ENCODE measurements at places on chromosomes 5 and 9.

GRCh38 chr5:130135506-130135905 is 231.2 kb downstream of the CHSY3 start:
- no peak for DNase-seq

DNA sequence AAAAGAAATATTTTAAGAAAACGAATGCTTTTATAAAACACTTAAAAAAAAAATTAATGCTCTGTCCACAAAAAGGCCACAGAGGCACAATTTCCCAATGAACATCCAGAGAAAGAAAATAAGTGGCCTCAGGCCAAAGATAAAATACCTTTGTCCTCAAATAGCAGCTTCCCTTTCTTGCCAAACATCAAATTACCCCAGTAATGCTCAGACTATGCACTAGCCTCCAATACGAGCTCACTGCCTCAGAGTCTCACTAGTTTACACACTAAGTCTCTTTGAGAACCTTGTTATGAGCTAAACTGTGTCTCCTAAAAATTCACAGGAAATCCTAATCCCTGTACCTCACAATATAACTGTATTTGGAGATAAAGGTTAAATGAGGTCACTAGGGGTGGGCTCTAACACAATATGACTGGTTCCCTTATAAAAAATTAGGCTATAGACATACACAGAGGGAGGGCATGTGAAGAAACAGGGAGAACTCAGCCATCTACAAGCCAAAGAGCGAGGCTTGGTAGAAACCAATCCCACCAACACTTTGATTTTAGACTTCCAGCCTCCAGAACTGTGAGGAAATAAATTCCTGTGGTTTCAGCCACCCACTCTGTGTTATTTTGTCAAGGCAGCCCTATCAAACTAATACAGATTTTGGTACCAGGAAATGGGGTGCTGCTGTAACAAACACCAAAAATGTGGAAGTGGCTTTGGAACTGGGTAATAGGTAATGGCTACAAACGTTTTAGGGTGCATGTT is 4.4 kb downstream of the MPDZ start:
- DNase-seq: no peak

- DNase-seq: no peak
Measured at GRCh38 chr9:98064623-98065392, 8.3 kb downstream of the NANS start.

DNA sequence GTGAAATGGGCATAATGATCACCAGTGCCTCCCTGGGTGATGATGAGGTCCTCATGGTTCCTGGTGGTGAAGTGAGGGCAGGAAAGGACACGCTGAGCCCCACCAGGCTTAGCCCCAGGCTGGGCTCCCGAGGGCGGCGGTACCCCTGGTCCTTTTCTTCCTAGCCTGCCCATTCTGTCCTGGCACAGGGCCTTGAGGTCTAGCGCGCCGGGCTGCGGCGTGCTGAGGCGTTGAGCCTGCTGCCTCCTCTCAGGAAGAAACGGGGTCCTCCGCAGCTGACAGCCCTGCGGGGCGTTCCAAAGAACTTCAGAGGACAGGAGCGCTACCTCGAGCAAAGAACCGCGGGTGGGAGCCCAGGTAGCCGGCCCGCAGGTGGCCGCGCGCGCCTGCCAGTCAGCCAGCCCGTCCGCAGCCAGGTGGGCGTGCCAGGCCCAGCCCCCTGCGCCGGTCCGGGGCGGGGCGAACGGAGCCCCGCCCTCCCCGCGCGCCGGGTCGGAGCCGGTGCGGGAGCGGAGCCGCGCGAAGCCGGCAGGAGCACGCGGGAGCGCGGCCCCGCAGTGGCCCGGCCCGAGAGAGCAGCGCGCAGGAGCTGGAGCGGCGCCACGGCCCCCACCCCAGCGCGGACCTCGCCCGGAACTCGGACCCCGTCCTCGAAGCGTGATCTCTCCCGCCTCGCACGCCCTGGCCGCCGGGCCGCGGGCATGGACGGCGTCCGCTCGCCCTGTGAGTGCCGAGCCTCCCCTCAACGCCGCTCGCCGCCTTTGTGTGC is at the start of gene WNK2:
WNK2 (plus strand) TSS at position 477 of the 769 bp plus-strand sequence. CDS start 791 bp downstream, outside the sequence.
- DNase-seq: no peak

GRCh38 chr9:133146746-133147411 is 16.8 kb downstream of the GBGT1 start:
- no peak for DNase-seq

GRCh38 chr9:129633207-129633606 is 7.2 kb downstream of the NTMT1 start:
- DNase-seq: no peak

DNA sequence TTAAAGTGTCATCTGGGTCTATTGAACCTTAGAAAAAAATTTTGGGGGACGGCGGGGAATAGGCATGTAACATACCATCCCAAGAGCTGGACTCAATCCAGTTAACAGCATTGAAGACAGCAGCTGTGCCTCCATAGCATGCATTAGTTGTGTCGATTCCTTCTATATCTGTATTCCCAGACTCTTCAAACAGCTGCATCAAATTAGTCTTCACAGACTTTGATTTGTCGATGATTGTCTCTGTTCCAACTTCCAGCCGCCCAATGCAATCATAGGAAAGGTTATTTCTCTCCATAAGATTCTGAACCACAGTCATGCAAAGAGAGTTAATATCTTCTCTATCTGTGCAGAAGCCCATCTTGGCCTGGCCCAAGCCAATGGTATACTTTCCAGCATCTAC is 14.8 kb downstream of the HMGCS1 start:
- no peak for DNase-seq

DNA sequence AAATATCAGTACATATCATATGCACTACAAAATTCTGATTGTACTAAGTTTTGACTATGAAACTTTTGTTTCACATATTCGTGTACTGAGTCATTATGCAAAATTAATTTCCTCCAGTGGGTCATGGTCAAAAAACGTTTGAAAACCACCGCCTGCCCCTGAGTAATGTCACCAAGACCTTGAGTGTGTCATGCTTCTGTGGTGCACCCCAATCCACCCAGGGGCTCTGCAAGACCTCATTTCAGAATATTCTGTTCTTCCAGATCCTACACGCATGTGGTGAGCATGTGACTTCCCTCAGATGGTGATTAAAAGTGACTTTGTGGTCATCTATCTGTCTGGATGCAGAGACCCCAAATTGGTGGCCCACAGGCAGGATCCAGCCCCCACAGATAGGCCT is 31.0 kb downstream of the ABLIM3 start:
- DNase-seq: no peak

DNA sequence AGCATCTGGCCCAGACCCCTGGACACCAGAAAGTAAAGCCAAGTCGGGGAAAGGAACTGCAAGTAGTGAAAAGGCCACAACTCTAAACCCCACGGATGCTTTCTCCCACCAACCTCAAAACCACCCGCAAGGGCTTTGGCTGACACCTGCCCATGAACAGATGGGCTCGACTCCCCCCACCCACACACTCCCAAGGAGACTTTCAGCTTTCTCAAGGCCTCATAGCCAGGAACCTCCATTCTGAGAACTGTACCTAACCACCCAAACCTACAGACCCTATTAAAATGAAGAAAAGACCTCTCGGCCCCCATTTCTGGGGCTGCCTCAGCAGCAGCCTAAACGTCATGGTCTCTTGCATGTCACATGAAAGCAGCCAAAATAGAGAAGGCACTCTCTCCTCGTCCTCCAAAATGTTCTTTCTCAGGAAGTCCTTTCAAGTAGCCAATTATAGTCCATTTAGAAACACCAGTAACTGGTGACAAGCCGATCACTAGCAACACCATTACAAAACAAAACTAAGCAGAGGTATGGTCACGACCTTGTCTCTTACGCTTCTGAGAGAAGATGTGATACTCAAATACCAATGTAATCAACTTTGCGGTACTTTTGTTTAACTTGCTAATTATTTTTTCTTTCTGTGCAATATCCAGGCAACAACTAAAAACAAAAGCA is 2.9 kb downstream of the B4GALT1 start:
- no peak for DNase-seq

GRCh38 chr5:153513156-153513555 is 22.7 kb downstream of the GRIA1 start:
- no peak for DNase-seq

GRCh38 chr9:35232867-35233544 is 71.2 kb downstream of the UNC13B start:
- DNase-seq: no peak

DNA sequence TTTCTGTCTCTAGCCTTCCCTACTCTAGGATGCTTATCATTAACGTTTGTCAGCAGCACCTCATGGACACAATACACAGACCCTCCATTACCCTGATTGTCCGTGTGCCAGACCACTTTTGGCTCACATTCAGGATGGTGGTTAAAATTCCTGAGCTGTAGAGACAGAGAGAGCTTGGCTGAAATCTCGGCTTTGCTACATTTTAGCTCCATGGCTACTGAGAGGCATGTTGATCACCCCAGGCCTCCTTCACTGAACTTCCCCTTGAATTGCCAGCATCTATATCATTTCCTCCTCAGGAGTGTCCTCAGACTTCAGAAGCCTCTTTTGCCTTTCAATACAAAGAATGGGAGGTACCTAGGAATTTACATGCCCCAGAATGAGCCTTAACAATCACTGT is 104.7 kb upstream of the ISL1 start:
- no peak for DNase-seq

GRCh38 chr5:57277085-57277484 is 103.2 kb downstream of the GPBP1 start:
- no peak for DNase-seq

- no peak for DNase-seq
Measured at GRCh38 chr9:98045234-98046179, 11.0 kb upstream of the NANS start.

DNA sequence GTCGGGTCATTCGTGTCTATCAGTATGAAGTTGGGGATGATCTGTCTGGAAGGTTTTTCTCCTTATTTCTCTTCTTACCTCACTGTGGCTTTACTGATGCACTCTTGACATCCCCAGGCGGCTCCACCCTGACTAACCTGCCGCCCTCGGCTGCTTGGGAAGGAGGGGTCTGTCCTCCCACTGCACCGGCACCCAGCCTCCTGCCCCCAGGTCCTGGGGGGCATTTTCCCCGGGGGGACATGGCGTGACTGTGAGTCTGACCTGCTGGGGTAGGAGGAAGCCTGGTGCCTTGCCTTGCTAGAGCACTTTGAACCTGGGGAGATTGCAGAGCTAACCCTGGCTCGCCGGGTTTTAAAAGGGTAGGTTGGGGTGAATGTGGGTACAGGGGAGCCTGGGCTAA is 27.5 kb downstream of the DYNC2I2 start:
- DNase-seq: no peak

DNA sequence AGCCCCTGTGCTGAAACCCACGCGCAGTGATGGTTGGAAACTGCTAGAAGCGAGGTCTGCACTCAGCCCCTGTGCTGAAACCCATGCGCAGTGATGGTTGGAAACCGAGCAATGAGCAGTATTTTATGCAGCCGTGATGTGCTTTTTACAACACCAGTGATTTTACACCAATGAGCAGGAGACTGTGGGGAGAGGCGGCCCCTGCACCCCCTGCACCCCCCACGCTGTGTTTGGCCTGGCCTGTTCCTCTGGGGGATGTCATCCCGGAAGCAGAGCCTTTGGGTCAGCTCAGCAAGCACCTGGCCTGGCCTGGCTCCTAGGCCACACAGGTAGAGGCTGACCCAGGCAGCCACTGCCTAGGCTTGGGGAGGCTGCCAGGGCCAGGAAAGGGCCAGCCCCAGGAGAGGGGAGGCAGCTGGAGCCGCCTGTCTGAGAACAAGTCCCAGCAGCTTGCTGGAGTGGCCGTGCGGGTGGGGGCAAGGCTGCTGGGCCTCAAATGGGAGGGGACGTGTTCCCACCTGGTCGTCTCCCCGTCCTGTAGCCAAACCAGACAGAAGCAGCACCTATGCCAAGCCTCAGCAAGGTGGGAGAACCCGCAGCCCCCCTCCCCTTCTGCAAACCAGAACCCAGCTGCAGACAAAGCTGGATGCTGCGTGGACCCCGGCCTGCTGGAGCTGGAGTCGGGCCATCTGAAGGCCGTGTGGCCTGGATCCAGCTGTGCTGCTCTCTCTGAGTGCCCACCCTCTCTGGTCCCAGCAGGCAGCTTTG is 46.8 kb downstream of the DBH start:
- DNase-seq: no peak

- DNase-seq: no peak
Measured at GRCh38 chr5:135843571-135844337, 9.3 kb downstream of the SLC25A48 start.

GRCh38 chr9:27352457-27353165 is 55.7 kb upstream of the EQTN start:
- no peak for DNase-seq

DNA sequence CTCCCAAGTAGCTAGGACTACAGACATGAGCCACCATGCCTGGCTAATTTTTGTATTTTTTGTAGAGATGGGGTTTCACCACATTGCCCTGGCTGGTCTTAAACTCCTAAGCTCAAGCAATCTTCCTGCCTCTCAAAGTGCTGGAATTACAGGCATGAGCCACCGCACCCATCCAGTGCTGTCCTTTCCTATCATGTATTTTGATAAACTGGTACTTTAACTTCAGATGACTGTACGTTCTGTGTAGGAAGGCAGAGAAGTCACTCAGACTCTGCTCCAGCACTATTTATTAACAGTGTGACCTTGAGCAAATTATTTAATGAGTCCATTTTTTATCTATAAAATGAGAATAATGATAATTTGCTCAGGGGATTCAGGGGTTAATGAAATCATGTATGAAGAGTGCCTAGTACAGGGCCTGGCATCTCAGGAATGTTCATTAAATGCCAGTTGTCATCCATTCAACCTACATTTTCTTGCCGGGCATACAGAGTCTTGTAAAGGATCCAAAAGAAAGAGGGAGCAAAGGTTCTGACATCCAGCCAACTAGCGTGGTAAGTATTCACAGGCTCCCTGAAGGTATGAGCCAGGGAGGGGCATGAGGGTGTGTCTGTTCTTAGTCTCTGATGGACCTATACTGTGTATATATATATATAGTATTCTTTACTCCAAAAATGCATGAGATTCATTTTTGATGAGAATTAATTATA is 201.9 kb downstream of the PBX3 start:
- DNase-seq: no peak

DNA sequence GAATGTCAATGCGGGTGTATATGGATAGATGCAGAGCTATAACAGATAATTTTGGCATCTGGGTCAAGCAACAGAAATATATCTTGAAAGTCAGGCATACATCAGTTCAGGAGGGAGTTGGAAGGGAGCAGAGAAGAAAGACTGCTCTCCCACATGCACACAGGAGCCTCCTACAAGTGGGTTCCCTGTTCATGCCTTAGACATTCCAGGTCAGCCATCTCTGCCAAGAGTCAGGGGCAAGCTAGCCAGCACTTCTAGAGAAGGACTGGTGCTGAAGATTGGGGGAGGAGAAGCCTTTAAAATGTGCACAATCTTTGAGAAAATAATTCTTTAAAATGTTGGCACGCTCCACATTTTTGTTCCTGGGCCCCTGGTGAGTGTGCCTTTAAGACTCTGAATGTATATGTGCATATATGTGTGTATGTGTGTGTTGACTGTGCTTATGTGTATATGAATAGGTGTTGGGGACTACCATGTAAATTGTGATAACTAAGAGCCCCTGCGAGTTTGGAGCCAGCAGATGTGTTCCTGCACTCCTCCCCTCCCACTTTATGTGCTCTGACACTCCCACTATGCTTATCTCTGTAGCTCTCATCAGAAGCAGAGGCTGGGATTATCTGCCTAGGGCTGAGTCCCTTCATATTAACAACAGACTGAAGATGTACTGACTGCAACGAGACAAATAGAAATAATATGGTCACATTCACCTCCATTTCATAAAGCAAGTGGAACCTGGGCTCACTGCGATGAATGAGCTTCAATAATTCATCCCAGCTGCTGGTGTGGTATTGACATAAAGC is 21.5 kb upstream of the DELE1 start:
- DNase-seq: no peak

GRCh38 chr5:139549162-139549894 is 11.8 kb upstream of the UBE2D2 start:
- DNase-seq: no peak

GRCh38 chr9:68998812-68999211 is 15.1 kb downstream of the PRKACG start:
- no peak for DNase-seq
